ENCODE measurements at places on chromosomes 4 and X. TPM values are rescaled to one million over a fixed set of nuclear protein-coding genes. Genes with fewer than 3 reads are reported as not detected.

DNA sequence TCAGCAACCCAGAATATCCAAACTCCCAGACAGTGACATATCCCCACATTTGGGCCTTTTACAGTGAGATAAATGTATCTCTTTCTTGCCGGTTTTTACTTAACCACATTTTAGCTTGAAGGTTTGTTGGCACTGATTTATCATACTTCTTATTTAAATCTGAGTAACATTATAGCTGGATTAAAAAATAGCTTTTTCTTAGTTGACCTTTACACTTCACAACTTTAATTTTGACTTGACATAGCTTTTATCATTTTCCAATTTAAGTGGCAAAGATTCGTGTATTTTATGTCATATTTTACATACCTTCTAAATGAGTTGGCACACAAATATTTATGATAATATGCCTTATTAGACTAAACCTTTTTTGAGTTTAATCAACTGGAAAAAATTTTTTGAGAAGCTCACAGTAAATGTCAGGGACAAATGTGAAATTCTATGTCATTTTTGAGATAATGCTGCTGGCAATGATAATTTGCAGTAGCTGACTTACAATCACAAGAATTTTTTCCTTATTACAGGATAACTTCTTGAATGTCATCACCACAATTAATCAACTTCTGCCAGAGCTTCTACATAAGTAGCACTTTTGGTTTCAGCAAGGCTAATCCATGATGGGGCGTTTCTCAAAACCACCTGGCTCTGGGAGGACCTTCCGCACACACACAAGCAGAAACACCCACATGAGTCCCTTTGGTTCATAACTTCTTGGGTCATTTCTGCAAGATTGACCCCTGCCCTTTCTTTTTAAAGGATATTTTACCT, 80.3 kb downstream of the SYTL5 start:
- no peak overlapping the region for H3K4me3 ChIP-seq
- no peaks in the 10 kb centered on the region for H3K4me1 ChIP-seq
- no peak overlapping the region for H3K27ac ChIP-seq
- DNase-seq, result no peak

GRCh38 chrX:135213200-135213844, 38.5 kb upstream of the ETDA start:
- no peaks in the 10 kb centered on the region for H3K27me3 ChIP-seq
- H3K36me3 ChIP-seq, result no peaks in the 10 kb centered on the region
- H3K4me1 ChIP-seq, result no peaks in the 10 kb centered on the region
- H3K27ac ChIP-seq, result no peak overlapping the region
- no peak for DNase-seq
- no peak overlapping the region for H3K4me3 ChIP-seq

DNA sequence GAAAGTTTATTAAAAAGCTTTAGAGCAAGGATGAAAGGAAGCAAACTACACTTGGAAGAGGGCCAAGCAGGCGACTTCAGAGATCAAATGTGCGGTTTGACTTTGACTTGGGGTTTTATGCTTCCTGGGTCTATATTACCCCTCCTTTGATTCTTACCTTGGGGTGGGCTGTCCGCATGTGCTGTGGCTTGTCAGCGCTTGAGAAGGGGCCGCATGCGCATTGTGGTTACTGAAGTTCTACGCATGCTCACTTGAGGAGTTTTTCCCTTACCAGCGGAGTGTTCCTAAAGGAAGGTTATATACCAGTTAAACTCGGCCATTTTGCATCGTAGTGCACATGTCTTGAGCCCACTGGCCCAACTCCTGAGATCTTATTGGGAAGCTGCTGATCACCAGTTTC, 9.9 kb downstream of the ZNF157 start:
- H3K27me3 ChIP-seq, result no peaks in the 10 kb centered on the region
- no peaks in the 10 kb centered on the region for H3K36me3 ChIP-seq
- H3K4me1 ChIP-seq, result no peaks in the 10 kb centered on the region
- no peak overlapping the region for H3K4me3 ChIP-seq
- no peak for DNase-seq

DNA sequence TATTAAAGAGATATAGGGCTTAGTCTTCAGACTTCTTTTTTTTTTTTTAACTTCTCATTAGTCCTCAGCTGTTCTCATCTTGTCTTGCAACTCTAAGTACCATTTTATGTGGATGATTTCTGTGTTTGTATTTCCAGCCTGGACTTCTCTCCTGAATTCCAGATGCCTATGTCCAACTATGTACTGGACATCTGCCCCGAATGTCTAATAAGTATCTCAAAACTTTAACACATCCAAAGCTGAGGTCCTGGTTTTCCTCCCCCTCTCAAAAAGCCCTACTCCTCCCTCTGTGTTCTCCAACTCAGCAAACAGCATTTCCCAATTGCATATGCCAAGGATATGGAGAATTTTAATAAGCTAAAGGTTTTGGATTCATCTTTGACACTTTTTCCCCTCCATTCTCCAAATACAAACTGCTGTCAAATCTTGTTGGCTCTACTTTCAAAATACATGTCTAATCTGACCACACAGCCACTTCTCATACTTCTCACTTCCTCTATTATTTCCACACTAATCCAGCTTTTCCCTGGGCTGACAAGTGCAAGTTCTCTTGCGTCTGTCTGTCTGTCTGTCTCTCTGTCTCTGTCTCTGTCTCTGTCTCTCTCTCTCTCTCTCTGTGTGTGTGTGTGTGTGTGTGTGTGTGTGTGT, 79.8 kb downstream of the CLCN5 start:
- DNase-seq, result no peak
- H3K27me3 ChIP-seq, result no peaks in the 10 kb centered on the region
- H3K4me1 ChIP-seq, result no peaks in the 10 kb centered on the region
- H3K27ac ChIP-seq, result no peak overlapping the region

The PASD1 gene
- not detected for total RNA-seq

The SLC25A53 gene
- 6.1 TPM for total RNA-seq
